ENCODE measurements at places on chromosomes 1 and 21.

DNA sequence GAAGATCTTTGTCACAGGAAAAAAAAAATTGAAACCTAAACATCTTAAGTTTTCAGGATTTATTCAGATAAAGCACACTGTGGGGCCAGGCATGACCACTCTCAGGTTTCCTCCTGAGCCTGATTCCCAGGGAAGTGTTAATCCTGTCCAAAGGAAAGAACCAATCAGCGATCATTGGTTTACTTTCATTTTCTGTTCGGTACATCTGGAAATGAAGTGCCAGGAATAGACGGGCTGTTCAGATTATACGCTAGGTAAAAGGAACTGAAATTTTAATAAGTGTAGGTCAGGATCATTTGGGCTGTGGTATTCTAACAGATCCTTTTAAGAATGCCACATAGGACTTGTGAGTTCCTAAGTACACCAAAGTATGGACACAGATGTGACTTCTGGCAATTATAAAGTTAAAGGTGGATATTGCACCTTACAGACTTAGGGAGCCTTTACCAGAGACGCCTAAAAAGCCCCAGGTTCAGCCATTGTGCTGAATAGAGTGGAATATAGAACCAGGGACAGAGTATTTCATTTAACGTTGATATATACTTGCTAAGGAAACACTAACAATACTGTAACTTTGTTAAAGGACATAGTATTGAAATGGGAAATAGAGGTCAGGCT lies 9.3 kb upstream of the CACYBP start:
- peak; percentile 68 for DNase-seq

DNA sequence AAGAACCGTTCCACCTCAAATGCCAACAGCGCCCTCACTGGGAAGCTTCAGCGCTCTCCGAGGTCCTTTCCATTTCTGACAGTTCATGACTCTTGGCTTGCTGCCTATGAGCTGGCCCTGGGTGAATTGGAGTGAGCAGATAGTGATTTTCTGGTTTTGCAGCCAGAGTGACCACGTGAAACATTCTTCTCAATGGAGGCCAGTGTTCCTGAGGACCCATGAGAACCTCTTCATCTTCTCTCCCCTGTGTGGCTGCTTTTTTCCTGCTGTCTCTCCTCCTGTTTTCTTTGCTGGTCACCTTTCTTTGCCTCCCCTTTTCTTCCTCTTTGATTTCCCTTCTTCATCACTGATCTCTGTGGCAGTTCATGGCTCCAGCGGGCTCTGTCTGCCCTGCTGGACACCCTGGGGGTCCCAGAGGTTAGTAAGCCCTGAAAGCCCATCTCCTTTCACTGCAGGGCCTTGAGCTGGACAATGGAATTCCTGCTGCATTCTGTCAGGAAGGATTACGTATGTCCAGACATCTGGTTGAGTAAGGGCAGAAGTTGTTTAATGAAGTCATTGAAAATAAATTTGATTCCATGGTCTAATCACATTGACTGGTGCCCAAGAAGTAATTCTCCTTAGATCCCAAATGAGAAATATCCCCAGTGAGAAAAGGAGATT lies 29.9 kb downstream of the VASH2 start:
- no peak for DNase-seq

- DNase-seq = no peak
Observed at GRCh38 chr1:87666681-87667080, 338.0 kb downstream of the LMO4 start.

- DNase-seq = peak; percentile 49
Observed at GRCh38 chr1:224435318-224435763, 744 bp upstream of the WDR26 start.

GRCh38 chr1:157197906-157198435 lies 59.8 kb upstream of the ETV3 start:
- no peak for DNase-seq

- no peak for DNase-seq
Observed at GRCh38 chr1:180254854-180255253, 24.8 kb downstream of the LHX4 start.

DNA sequence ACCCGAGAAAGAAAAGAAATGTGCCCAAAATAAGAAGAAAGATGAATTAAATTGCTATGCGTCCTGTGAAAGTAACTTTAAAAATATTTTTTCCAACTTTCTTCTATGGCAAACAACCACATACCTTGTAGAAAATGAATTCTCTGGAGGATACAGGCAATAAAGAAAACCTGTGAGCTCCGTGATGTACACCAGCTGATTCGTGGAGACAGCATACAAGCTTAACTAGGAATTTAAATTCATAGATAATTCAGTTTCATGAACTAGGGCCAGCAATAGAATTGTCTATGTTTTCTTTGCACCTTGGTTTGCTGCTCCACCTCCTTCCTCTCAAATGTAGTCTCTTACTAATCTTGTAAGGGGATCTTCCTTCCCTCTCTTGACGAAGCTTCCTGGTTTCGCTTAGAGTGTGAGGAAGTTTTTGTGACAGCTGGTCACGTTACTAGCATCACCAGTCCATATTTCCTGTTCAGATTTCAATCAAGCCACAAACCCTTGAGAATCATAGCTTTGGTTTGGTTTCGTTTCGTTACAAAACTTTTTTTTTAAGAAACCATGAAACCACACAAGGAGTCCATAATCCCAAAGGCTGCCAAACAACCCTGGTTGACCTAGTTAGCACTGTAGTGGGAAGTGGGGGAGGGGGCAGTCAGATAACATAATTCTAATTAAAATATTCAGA lies 35.8 kb downstream of the GREM2 start:
- peak; percentile 85 for DNase-seq
